ENCODE measurements at places on chromosomes 1 and 21.

DNA sequence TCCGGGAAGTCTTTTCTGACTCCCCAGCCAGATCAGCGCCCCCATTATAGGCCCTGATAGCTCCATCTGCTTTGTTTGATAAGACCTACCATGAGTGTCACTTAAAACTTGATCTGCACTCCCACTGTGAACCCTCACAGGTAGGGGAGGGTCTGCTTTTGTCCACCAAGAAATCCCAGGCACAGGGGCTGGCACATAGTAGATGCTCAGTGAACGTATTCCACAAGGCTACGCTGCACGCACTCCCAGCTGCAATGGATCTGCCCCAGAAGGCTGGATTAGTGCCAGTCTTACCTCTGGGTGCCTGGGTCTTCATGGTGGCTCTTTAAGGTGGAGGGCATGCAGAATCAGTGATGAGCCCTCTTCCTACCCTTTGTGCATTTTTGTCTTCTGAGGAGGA is 447.1 kb downstream of the PTPRU start:
- no peak for DNase-seq

DNA sequence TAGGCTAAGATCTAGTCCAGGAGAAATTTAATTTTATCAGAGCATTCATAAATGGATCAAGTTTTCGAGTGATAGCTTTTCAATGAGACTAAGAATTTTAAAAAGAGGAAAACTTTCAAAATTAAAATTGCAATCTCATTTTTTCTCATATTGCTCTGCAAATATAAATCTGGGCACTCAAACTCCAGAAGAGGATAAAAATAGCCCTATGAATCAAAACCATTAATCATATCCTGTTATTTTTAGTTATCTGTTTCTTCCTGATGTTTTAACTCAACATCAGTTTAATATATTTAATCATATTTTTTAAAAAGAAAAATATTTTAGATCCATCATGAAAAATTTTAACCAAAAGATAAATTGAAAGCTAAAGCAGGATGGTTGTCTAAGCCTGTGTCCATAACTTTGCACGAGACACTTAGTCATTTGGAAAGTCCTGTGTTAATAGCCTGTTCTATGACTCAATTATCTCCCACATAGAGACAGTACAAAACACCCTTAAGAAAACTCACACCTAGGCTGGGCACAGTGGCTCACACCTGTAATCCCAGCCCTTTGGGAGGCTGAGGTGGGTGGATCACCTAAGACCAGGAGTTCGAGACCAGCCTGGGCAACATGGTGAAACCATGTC is 17.1 kb upstream of the PRRC2C start:
- DNase-seq = no peak

GRCh38 chr1:84283381-84283780 is 18.1 kb upstream of the SAMD13 start:
- DNase-seq = no peak

GRCh38 chr1:201251851-201252430 is 31.4 kb upstream of the PKP1 start:
- DNase-seq = no peak

DNA sequence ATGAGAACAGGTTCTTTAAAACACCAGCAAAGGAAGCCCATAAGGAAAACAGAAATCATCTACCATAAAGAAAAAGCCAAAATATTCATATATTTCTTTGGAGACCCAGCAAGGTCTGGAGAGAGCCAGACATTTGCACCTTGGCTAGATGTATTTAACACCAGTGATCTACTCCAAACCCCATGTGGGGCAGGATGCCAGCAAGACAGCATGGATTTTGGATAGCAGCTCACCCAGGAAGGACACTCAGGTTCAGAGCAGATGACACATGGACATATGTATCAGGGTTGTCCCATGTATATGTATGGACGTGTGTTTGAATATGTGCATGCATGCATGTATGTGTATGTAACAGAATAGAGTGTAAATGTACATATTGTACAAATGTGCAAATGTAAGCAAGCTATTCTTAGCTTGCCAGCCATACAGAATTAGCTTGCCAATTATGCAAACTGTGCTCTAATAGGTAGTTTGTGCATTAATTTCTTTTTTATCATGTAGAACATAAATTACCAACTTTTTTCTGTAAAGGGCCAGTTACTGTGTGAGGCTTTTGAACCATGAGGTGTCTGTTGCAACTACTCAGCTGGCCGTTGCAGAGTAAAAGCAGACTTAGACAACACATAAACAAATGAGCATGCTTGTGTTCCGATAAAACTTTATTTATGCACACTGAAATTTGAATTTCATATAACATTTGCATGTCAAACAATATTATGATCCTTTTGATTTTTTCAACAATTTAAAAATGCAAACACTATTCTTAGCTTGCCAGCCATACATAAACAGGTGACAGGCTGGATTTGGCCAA is 73.5 kb upstream of the KAZN start:
- DNase-seq = no peak

DNA sequence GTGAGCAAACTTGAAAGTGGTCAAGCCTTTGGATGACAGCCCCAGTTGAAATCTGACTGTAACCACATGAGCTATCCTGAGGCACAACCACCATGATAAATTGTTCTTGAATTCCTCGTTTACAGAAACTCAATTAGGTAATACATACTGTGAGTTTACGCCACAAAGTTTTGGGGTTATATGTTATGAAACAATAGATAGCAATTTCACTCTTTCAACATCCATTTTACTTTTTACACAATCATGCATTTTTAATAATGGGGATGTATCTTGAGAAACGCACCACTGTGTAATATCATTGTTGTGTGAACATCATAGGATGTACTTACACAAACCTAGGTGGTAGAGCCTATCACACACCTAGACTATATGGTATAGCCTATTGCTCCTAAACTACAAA is 35.4 kb downstream of the OR2C3 start:
- no peak for DNase-seq

GRCh38 chr1:173997791-173998190 is 24.4 kb downstream of the RC3H1 start:
- no peak for DNase-seq

- DNase-seq = no peak
These were observed 66.3 kb downstream of the VWA5B1 start for GRCh38 chr1:20356850-20357459.

DNA sequence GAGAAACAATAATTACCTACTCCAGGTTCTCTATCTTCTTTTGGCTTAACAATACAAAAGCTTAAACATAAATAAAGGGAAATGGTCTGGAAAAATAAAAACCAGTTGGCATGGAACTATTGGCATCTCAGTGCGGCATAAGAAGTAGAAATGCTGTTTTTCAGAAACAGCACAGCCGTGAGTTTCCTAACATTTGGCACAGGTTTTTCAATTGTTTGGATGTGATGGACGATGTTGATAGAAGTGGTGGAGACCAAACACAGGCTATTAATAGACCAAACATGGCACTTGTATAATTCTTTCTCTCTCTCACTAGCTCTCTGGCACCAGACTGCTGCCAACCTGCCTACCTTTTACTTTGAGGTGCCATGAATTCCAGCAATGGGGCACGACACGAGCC is 36.2 kb downstream of the KCNN3 start:
- DNase-seq = no peak

- DNase-seq = no peak
These were observed 22.9 kb upstream of the COL16A1 start for GRCh38 chr1:31726715-31727114.

Data from globus pallidus (tissue), 1 donor.